Testis (tissue), 5 donors: ENCODE measurements at places on chromosomes 3 and 15. TPM values are rescaled to one million over a fixed set of nuclear protein-coding genes. Genes with fewer than 3 reads are reported as not detected.

DNA sequence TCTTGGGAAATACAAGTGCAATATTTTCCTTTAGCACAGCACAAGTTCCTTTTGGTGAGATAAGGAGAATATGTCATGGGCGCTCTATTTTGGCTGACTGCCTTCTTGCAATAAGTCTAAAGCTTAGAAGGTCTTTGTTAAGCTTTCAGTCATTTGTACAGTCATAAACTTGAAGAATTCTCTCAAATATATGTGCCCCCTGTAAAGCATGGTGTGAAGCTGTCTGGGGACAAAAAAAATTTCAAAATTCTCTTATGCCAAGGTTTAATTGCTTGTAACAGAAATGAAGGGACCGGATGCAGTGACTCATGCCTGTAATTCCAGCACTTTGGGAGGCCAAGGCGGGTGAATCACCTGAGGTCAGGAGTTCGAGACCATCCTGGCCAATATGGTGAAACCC lies 21.7 kb upstream of the ARID3B start:
- DNase-seq = no peak

GRCh38 chr3:15520185-15520584 lies 1.3 kb downstream of the COLQ start:
- DNase-seq = no peak

DNA sequence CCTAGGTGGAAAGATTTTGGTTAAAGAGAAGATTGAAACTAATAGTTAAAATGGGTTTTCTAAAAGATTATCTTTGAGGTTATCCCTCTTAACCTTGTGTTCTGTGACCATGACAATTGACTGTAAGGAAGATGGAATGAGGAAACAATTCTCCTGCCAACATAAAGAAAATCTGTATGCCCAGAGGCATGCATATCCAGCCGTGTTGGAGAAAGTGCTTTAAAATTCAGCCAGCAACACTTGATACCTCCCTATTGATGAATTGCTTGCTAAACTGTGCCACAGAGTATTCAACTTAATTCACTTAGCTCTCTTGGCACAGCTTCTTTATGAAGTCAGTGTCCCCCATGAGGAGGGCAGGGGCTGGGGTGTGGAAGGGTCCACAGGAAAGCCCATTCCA lies 203.5 kb downstream of the UBE2E2 start:
- DNase-seq = no peak

DNA sequence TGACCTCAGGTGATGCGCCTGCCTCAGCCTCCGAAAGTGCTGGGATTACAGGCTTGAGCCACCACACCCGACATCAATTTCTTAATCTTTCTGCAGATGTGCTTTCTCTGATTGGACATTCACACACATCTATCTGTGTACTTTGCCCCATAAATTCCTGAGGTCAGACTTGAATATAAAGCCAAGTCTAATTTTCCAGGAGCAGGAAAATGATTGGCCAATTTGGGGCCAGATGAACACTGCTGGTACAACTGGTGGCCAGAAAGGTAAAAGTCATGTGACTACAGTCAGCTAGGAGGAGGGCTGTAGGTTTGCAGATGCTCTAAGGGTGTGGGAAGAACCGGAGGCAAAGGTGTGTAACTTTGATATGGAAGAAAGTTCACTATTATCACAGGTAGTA lies 3.2 kb upstream of the RAD51 start:
- DNase-seq = no peak

GRCh38 chr3:128084675-128085021 lies 32.4 kb downstream of the SEC61A1 start:
- DNase-seq = peak; percentile 44

GRCh38 chr3:113094337-113095221 lies 103.8 kb downstream of the GTPBP8 start:
- DNase-seq = no peak

DNA sequence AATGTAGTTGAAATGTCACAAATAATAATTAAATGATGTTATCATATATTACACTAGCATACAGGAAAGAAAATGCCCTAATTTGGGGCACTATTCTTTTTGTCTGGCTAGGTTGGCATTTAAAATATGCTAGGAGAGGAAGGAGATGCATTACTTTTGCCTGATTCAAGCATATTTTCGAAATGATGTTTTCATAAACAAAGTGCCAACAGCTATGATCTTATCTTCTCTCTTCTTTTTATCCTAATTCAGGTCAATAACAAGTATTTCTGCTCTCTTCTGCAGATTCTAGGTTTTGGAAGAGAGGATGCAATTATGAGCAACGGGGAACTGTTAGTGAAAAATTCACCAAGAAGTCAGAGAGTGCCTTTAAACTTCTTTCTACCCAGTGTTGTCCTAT lies 55.8 kb upstream of the NR2F2 start:
- DNase-seq = no peak

DNA sequence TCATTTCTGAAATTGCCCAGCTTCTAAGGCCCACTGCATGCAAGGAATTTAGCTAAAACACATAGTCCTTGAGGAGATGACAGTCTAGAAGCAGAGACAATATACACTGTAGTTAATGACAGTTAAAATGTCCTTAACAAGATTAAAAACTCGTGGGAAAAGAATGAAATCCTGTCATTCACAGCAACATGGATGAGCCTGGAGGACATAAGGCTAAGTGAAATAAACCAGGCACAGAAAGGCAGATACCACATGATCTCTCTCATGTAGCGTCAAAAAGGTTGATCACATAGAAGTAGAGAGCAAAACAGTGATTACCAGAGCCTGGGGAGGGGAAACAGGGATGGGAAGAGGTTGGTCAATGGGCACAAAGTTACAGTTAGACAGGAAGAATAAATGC lies 36.3 kb upstream of the GOLGA8J start:
- no peak for DNase-seq

DNA sequence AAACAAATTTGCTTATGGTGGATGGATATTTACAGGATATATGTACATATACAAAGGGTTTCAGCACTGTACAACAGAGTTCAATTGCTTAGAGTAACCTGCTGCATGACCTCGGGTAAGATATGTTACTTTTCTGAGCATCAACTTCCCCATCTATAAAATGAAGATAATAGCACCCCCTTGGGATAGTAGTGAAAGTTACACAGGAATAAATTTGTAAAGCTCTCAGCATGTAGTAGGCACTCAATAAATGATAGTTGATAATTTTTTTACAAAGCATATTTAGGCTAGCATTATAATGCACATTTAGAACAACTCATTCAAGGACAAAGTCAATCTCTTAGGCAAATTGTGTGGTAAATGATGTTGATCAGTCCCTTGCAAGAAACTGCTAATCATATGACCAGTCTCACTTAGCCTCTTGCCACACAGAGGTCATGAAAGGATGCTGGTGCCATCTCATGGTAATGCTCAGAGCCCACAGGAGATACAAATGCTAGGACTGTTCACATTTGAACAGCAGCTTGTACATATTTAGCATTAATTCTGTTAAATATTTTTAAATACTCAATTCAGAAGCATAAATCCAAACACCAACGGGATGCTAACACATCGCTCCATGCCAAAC lies 123.9 kb downstream of the MAGI1 start:
- no peak for DNase-seq

DNA sequence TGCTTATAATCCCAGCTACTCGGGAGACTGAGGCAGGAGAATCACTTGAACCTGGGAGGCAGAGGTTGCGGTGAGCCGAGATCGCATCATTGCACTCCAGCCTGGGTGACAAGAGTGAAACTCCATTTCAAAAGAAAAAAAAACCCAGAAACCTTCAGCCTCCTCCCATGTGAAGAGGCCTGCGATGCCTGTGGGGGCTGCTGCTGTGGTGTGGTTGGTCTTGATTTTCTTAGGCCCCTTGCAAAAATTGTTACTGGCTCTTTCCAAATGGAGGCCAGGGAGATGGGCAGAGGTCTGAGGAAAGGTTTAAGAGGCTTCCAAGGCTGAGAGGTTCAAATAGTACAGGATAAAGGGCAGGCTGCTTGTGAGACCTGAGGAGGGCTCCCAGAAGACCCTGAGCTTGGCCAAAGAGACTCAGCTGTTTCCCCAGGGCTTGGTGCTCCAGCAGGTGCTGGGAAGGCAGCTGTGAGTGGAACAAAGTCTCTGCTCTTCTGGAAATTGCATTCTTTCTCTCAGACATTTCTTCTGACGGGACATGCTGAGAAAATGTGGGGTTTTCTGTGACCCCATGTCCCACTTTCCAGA lies 18.4 kb downstream of the GCSAM start:
- no peak for DNase-seq

DNA sequence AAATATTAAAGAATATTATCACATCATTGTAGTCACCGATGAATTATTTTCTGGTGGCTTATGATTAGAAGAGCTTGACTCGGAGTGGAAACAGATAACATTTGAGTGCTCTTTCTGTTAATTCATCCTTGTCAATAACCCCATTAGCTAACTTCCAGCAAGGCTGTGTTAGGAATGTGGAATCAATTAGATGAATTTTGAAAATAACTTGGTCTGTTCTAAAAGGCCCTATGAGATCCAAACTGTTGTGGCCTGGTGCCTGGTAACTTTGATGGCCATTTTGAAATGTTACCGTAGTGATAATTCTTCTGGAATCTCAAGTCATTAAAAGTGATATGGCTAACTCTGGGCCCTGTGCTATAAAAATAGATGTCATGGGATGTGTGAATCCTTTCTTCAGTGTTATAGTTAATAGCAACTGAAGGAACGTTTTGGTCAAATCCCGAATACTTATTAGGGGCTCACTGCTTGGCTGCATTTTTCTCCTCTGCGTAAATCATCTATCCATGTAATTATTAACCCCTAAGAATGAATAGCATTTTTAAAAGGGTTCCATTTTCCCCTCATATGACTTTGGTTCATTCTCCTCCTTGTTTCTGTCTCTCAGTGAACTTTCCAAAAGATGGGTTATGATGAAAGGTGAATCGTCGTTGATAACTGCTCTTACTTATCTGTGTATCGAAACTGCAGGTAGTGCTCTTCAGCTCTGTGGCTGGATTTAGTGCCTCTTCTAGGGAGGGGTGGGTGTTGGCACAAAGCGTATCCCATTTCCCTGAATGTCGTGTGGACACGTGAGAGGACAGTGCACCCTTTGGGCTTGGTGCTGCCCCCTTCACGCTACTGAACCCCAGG lies 82.7 kb downstream of the IGF1R start:
- no peak for DNase-seq

GRCh38 chr15:90291679-90292356 lies 26.3 kb downstream of the NGRN start:
- DNase-seq = peak; percentile 46

GRCh38 chr15:81120069-81120468 lies 14.0 kb upstream of the CFAP161 start:
- no peak for DNase-seq

GRCh38 chr3:104974316-104974715 lies 392.4 kb upstream of the ALCAM start:
- DNase-seq = no peak

- DNase-seq = no peak
Observed at GRCh38 chr3:110562621-110563020, 509.0 kb upstream of the NECTIN3 start.

DNA sequence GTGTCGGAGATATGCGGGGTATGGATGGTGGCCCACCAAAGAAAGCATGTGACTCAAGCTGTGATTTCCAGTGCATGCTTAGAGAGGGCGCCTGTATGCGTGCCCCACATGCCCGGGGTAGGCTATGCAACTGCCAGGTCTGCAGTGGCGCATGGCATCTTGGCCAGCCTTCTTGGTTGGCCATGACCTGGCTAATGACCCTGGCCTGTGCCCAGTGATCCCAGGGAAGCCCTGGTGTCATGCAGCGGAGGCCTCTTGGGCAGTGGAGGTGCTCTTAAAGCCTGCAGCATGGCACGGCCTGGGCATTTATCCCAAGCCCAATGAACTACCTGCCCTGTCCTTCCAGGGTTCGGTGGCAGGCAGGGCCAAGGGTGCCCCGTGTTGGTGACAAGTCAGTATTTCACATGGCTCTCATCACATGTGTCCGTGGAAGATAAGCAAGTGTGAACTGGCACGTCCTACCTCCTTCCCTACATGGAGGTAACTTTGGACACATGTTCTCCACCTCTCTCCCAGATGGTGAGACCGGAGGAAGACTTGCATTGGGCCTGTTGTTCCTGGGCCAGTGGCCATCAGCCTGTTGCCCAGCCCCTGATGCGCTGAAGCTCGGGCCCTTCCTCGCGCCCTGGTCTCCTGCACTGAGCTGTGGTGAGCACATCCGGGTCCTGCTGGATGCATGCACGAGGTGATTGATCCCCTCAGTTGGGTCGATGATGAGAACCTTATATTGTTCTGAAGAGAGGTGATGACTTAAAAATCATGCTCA lies 192.0 kb downstream of the UBE3A start:
- DNase-seq = peak; percentile 0

DNA sequence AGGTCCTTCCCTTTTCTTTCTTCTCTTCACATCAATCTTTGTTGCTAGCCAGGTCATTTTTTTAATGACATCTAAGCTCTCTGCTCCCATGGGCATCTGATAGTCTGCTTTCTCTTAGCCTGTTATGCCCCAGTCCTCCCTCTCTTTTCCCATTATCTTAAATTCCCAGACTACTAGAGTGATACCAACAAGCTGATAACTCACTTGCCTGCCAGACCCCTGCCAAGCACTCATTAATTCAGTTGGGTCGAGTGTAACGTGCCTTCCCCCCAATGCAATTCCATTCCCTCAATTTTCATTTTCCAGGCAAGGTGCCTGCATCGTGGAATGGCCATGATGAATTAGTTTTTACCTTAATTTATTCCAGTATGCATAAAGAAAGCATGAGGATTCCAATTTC lies 450.8 kb upstream of the ADAMTS9 start:
- no peak for DNase-seq

GRCh38 chr3:11626084-11626463 lies 17.6 kb downstream of the VGLL4 start:
- no peak for DNase-seq

- DNase-seq = no peak
Observed at GRCh38 chr15:53834214-53834613, 74.8 kb upstream of the WDR72 start.

The ACTRT3 gene
- total RNA-seq = 26.7 TPM

The MST1R gene
- total RNA-seq = 7.6 TPM

The INSYN1 gene
- total RNA-seq = 15.9 TPM

The GOLGA8J gene
- total RNA-seq = 5.1 TPM

The EXD1 gene
- total RNA-seq = 20.7 TPM

The IL20RB gene
- 2.0 TPM for total RNA-seq

The KCNH8 gene
- total RNA-seq = 7.1 TPM
